HepG2 (cell line): ENCODE measurements at places on chromosomes 12 and 14. TPM values are rescaled to one million over a fixed set of nuclear protein-coding genes. Genes with fewer than 3 reads are reported as not detected.

ENDOU gene
- total RNA-seq, result not detected in 2 replicates

DNA sequence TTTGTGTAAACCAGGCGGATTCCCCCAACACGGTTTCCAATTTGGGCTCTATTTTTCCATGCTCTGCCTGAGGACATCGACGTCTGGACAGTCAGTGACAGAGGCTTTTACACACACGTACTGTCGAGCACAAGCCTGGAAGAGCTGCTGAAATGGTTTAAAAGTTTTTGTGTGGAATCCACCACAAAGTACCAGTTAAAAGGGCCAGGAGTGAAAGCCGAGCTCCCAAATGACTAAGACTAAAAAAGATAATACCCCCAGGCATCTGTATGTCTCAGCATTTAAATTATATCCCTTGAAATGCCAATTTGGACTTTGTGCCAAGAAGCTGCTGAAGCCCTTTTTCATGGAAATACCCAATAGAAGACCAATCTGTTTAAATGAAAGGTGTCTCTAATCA lies 173.2 kb downstream of the EGLN3 start:
- DNase-seq, result no peak

COX8C gene
- not detected in 2 replicates for total RNA-seq

DNA sequence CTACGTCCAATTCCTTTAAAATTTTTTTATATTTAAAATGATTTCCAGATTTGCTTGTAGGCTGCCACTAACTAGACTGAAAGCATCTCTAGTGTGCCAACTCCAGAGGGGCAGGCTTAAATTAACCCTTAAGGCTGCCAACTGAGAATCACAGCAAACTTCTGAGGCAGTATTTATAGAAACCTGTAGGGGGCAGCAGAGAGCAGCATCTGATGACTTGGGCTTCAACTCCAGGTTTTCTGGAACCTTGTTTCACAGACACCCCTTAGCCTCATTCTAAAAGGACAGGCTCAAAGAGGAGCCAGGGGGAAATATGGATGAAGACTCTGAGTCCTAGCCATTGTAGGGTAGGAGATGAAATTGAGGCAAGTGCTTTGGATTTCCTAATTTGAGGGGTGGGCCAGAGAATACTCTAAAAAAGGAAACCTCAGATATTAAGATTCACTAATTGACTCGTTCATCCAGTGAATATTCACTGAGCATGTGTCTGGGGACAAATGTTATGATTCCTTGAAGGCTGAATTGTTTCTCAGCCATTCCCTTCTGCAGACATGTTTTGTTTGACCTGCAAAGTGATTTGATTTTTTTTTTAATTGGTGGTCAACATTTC lies 63.3 kb upstream of the HSPB8 start:
- DNase-seq, result peak; percentile 38

DNA sequence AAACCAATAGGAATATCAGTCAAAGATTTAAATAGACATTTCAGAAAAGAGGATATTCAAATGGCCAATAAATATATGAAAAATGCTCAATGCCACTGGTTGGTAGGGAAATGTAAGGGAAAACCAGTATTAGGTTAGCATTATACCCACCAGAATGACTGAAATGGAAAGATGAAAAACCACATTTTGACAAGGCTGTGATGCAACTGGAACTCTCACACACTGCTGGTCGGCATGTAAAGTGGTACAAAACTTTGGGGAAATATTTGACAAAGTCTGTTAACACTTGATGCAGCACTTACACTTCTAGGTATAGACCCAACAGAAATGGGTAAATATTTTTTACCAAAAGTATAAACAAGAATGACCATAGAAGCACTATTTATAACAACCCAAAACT lies 163.2 kb upstream of the C14orf180 start:
- DNase-seq, result no peak

GRCh38 chr14:49951691-49952345 lies 58.9 kb downstream of the ARF6 start:
- no peak for DNase-seq

DNA sequence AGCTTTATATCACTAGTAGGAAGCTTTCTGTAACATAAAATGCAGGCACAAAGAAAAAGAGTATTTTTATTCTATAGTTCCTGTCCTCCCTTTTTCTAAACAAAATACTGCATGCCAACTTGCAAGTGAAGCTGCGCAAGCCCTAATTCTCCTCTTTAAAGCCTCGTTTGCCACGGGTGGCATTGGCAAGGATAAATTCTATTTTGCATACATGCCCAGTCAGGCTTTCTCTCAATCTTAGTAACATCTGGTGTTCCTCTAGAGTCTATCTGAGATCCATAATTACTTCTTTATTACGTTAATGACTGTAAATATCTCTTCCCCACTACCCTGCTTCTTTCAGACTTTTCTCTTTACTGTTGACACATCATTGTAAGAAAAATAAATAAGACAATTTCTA lies 97.1 kb upstream of the DAAM1 start:
- DNase-seq, result no peak

DNA sequence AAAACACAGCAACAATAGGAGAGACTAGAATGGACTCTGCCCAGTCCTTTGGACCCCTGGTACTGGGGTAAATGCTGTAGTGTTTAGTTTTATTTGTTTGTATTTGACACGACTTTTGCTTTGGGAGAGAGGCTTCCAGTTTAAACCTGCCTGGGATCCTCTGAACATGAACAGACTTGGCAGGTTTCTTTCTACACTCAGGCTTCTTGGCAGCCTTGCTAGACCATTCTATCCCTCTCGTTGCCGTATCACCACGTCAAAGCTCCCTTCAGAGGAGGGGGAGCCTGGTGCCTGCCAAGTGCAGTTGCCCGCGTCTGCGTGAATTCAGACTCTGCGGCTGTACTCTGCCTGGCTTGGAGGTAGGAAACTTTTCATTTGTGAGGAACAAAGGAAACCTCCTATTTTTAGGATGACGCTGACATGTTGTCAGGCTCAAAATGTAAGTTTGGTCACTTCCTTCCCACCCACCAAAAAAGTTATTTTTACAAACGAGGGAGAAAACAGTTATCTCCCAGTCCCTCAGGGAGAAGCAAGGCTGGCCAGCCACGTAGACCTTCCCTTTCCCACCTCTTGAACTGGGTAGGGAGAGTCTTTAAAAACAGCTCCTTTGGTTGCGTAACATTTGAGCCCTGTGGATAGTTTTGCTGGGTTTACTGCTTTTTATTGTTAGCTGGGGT lies 25.9 kb downstream of the CD9 start:
- DNase-seq, result peak; percentile 77

IL26 gene
- not detected in 2 replicates for total RNA-seq

MYF5 gene
- not detected in 2 replicates for total RNA-seq

DNA sequence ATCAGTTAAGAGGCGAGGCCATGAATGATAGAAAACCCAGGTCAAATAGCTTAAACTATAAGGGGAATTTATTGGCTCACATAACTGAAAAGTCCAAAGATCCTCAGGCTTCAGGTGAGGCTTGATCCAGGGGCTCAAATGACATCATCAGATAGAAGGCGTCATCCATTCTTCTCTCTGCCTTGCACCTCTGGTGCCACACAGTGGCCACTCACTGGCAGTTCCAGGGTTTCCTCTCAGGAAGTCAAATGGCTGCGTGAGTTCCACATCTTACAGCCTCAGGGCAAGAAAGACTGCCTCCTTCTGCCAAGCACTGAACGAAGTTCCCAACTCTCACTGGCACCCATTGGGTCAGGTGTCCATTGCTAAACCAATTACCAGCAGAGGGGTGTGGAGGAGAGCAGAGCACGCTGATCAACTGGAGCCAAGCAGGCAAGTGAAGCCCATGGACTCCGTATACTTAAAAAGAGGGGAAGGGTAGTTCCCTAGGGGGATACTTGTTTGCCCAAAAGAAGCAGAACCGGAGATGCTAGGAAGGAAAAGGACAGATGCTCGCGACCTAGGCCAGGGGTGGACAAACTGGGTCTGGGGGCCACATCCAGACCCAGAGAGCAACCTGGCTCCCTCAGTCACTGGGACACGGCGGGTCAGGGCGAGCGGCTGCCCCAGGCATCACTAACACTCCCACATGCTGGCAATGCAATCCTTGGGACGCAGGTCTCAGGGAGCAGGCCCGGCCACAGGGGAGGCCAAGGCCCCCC lies 69.3 kb downstream of the SERPINA3 start:
- DNase-seq, result peak; percentile 78

DNA sequence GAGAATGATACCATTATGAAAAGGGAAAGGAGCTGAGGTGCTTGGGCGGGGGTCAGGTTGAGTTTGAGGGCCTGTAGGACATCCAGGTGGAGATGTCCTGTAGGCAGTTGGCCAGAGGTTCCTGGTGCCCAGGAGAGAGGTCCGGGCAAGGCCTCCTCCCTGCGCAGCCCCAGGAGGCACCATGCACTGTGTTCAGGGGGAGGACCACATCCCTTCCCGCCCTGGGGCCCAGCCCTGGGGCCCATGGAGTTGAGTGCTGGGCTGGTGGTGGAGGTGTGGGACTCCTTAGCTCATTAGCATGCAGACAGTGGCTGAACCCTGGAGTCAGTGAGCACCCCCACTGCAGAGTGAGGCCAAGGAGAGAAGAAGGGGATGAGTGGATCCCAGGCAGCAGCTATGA lies 5.7 kb upstream of the FAIM2 start:
- DNase-seq, result no peak

DNA sequence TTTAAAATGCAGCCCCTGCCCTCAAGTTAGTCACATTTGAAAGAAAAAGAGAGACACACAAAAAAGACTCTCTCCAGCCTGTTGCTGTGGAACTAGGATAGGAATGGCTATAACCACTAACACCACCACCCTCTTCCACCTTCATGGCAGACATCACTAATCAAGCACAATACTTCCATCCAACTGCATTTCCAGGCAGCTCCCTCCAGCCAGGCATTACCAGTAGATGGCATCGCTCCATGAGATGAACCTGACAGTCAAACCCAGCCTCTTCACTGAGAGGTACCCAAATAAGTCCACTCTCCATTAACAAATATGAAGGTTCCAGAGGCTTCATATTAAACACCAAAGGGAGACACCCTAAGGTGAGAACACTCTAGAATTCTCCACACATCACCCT lies 24.4 kb downstream of the SLC8B1 start:
- peak; percentile 15 for DNase-seq

DNA sequence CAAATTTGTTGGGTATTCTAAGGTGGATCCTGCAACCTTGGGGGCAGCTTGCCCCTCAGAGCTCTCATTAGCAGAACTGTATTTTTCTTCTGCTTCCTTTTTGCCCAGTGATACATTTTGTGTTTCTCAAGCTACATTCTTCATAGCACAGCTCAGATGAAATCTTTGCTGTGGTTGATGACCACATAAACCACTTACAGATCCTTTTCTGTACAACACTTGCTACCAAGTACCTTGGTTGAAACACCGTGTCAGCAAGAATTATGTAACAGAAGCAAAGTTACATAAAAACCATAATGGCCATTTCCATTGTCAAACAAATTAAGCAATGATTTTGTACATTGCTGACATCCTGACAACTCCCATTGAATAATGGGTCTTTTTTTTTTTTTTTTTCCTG lies 9.7 kb upstream of the PLBD1 start:
- DNase-seq, result no peak

- DNase-seq, result no peak
Observed at GRCh38 chr12:131166717-131167116, 213.0 kb downstream of the ADGRD1 start.

DNA sequence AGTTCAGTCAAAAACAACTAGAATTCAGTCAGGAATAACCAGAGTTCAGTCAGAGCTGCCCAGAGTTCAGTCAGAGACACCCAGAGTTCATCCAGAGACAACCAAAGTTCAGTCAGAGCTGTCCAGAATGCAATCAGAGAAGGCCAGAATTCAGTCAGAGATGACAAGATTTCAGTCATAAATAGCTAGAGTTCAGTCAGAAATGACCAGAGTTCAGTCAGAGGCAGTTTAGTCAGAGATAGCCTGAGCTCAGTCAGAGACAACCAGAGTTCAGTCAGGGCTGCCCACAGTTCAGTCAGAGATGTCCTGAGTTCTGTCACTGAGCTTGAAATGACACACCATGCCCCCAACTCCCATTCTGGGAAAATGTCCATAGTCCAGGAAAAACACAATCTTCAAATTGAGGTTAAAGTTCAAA lies 1102.8 kb downstream of the BCL11B start:
- DNase-seq, result no peak

DNA sequence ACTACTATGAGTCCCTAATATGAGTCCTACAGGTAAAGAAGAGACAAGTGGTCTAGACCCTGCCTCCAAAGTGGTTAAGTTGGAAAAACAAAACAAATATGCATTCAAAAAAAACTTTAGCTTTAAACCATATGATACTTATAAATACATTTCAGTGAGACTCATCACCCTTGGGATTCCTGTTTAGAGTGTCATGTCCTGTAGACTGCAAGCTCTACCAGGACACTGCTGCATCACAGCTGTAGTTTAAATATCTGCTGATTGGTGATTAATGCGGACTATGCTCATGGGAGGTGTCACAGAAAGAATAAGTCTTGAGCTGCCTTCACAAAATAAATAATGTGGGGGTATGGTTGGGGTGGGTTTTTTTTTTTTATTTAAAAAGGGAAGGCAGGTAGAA lies 8.8 kb upstream of the LGR5 start:
- DNase-seq, result no peak

SLC25A21 gene
- 2.9 and 3.3 TPM in 2 replicates for total RNA-seq

- DNase-seq, result no peak
Observed at GRCh38 chr14:71481021-71481654, 451.1 kb upstream of the RGS6 start.

PSME2 gene
- total RNA-seq, result 716 and 834 TPM in 2 replicates

GRCh38 chr12:16030744-16031143 lies 119.6 kb downstream of the DERA start:
- DNase-seq, result peak; percentile 52

TMEM233 gene
- not detected in 2 replicates for total RNA-seq

DNA sequence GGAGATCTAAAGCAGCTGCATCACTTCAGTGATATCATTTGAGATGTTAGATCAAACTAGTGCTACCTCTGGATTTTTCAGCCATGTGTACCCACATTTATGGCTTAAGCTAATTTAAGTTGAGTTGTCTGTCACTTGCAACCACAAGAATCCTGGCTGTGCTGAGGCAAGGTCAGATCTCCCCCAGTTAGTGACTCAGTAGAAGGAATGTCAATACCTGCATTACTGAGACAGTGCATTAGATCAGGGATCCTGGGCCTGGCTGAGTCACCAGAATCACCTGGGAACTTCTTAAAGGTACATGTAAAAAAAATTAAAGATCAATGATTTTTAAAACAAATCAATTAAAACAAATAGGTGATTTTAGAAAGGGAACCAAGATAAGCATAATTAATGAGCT lies 84.6 kb upstream of the GRIN2B start:
- DNase-seq, result no peak

PPM1H gene
- 38.1 and 42.0 TPM in 2 replicates for total RNA-seq

- no peak for DNase-seq
Observed at GRCh38 chr12:47393403-47393790, 312.4 kb downstream of the RPAP3 start.

KRT4 gene
- total RNA-seq, result not detected in 2 replicates

- no peak for DNase-seq
Observed at GRCh38 chr14:100531152-100532121, 55.8 kb downstream of the BEGAIN start.

DNA sequence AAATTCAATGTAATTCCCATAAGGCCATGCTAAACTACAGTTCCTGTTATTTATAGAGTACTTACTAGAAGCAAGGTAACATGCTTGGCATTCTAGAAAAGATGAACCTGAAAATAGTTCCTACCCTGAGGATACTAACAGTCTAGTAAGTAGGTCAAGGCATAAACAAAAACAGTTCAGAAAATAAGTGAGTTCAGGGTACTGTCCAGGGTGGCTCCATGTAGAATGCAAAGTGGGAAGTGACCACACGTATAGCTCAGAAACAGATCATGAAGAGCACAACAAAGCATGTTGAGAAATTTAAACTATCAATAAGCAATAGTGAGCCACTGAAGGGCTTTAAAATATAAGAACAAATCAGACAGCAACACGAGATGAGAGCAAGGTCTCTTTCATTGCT lies 2.3 kb downstream of the TMED10 start:
- no peak for DNase-seq

GRCh38 chr12:5500331-5500659 lies 68.4 kb downstream of the NTF3 start:
- no peak for DNase-seq
